ENCODE measurements at places on chromosomes 7 and 10.

DNA sequence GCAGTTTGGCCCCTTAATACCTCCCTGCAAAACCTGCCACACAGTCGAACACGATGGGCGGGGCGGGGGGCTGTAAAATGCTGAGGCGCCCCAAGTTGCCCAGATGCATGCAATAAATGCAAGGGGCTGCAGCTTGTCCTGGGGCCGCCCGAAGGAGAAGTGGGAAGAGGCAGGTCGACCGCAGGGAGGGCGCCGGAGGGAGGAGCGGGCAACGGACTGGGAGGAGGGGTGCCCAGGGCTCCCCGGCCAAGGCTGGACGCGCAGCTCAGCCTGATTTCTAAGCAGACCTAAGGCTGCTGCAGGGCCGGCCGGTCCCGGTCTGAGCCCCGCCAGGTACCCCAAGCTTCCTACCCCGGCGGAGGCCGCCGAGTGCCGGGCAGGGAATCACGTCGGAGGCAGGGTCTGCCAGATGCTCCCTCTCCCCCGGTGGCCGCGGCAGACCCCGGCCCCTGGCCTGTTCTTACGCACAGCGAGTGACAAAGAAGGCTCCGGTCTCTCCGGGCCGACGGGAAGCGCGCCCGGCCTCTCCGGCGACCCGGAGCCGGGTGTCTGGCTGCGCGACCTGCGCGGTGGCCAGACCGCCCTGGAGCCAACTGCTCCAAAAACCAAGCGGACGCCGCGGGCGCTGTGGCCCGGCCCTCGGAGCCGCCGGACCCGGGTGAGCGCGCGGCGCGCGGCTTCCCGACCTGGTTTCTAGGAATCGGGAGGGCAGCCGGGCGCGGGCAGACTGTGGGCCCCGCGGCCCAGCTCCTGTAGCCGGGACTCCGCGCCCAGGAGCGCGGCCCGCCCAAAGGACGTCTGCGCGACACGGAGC lies 744 bp upstream of the EBF3 start:
- DNase-seq = no peak

- no peak for DNase-seq
These were observed 89.4 kb upstream of the DUSP5 start for GRCh38 chr10:110408203-110408871.

GRCh38 chr7:130649004-130649790 lies 19.4 kb downstream of the COPG2 start:
- no peak for DNase-seq

DNA sequence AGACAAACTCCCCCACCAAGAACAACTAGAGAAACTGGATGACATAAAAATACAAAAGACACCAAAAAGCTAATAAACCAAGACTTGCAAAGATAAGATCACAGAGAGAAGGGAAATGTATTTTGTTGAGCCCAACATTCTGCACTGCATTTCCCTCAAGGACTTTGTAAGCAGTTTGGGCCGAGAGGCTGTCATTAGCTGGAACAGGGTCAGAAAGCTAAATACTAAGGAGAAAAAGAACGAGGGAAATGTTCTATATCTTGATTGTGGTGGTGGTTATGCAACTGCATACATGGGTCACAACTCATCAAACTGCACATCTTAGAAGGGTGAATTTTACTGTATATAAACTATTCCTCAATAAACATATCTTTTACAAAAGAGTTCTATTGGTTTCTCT lies 315.0 kb downstream of the IPMK start:
- DNase-seq = no peak

DNA sequence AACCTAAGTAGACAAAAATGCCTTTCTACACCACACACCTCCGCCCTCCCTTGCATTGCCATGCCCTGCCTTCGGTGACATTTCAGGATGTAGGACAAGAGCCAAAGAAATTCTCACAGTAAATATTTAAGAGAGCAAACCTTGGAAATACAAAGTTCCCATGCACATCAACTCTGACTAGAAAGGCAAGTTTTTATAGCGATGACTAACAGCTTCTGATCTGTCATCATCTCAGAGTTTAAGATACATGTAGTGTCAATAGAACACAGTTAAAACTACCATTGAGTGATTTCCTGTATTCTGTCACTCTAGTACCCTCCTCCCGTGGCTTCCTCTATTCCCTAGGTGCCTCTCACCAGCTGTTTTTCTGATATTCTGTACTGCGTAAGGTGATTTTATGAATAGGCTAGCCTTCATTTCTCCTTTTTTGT lies 20.7 kb downstream of the SLC16A9 start:
- no peak for DNase-seq

DNA sequence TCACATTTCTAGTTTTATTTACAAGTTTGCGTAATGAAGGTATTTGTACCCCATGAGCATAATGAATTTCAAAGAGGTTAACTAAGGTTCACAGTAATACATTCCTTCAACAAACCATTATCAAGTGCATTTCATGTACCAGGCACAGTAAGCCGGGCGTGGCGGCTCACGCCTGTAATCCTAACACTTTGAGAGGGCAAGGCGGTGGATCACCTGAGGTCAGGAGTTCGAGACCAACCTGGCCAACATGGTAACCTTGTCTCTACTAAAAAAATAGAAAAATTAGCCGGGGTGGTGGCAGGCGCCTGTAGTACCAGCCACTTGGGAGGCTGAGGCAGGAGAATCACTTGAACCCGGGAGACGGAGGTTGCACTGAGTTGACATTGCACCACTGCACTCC lies 4.3 kb upstream of the EIF3A start:
- DNase-seq = no peak

GRCh38 chr7:129875745-129876411 lies 76.9 kb downstream of the UBE2H start:
- no peak for DNase-seq

GRCh38 chr7:84142726-84143125 lies 51.9 kb downstream of the SEMA3A start:
- DNase-seq = no peak

- no peak for DNase-seq
These were observed 132.3 kb upstream of the ANK3 start for GRCh38 chr10:60521974-60522405.

- DNase-seq = no peak
These were observed 49.9 kb upstream of the UCN3 start for GRCh38 chr10:5314840-5315239.

GRCh38 chr7:6252748-6253147 lies 19.7 kb downstream of the CYTH3 start:
- DNase-seq = no peak

- DNase-seq = no peak
These were observed 101.4 kb downstream of the HIPK2 start for GRCh38 chr7:139676390-139676789.

DNA sequence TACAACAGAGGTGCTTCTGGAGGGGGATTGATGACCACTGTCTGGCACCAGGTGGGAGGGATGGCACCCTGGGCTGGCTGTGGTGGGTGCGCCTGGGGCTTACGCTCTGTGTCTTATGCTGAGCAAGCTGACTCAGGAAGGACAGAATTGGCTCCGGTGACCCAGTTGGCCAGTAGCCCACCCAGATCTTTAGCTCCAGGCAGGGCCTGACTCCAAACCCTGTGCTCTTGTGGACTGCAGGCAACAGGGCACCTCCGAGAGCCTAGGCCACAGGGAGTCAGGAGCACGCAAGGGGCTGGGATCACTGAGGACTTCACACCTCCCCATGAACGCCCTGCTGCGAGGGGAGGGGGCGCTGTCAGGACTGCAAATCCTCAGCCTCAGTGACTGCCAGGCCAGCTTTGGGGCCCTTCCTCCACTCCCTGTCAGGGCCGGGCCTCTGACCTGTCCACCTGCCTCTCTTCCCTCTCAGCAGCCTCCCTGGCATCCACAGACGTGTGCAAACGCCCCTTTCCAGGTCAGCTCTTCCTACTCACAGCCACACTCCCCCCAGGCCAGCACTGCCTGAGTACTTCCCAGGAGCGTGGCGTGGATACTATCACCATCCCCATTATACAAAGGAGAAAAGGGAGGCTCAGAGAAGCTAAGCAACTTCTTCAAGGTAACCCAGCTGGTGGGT lies 118.7 kb downstream of the SLIT1 start:
- no peak for DNase-seq

GRCh38 chr7:151688236-151688780 lies 168.6 kb upstream of the RHEB start:
- DNase-seq = no peak

DNA sequence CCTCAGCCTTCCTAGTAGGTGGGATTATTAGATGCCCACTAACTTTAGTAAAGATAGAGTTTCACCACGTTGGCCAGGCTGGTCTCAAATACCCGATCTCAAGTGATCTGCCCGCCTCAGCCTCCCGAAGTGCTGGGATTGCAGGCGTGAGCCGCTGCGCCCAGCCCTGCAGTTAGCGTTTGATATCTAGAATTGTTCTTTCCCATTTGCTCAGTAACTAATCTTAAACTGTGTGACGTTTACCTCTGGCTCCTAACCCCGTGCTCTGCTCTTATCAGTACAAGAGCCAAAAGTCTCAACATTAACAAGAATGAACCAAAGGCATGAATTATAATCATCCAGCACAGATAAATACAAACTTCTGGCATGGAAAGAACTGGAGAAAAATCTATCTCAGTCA lies 47.4 kb downstream of the IGF2BP3 start:
- DNase-seq = no peak

- no peak for DNase-seq
These were observed 122.8 kb downstream of the CUBN start for GRCh38 chr10:17006631-17007417.

DNA sequence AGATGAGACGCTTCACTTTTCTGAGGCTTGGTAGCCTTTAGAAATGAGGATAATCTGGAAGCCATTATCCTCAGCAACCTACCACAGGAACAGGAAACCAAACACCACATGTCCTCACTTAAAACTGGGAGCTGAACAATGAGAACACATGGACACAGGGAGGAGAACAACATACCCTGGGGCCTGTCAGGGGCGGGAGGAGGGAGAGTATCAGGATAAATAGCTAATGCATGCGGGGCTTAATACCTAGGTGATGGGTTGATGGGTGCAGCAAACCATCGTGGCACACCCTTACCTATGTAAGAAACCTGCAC lies 48.9 kb downstream of the LRGUK start:
- DNase-seq = no peak

DNA sequence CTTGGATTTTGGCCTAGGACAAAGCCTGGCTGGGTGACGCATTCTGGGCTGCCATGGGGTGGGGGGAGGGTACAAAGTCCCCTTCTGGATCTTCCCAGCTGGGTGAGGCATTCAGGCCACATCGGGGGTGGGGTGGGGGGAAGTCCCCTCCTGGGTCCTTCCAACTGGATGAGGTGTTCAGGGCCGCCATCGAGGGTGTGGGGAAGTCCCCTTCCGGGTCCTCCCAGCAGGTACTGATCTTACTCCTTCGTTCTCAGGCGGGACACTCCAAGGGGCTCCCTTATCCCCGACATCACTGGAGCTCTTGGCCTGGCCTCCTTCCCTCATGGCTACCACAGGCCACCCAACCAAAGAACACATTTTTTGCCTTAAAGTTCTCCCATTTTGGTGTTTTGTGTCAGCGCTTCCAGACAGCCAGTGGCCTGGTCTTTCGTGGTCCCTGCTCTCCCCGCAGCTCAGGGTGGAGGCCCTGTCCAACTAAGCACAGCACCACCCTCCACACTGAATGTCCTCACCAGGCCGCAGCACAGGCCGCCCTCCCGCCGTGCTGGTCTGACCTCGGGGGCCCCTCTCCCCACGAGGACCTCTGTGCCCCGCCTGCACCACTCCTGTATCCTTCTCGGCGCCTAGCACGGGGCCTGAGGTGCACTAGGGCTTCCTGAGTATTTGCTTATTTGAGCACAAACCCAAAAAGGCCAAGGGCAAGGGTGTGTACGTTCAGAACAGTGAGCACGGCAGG lies 38.5 kb downstream of the EN2 start:
- no peak for DNase-seq

- DNase-seq = no peak
These were observed 341.0 kb downstream of the GALNT17 start for GRCh38 chr7:71472962-71473361.

GRCh38 chr7:80632819-80633218 lies 5.6 kb upstream of the CD36 start:
- no peak for DNase-seq

DNA sequence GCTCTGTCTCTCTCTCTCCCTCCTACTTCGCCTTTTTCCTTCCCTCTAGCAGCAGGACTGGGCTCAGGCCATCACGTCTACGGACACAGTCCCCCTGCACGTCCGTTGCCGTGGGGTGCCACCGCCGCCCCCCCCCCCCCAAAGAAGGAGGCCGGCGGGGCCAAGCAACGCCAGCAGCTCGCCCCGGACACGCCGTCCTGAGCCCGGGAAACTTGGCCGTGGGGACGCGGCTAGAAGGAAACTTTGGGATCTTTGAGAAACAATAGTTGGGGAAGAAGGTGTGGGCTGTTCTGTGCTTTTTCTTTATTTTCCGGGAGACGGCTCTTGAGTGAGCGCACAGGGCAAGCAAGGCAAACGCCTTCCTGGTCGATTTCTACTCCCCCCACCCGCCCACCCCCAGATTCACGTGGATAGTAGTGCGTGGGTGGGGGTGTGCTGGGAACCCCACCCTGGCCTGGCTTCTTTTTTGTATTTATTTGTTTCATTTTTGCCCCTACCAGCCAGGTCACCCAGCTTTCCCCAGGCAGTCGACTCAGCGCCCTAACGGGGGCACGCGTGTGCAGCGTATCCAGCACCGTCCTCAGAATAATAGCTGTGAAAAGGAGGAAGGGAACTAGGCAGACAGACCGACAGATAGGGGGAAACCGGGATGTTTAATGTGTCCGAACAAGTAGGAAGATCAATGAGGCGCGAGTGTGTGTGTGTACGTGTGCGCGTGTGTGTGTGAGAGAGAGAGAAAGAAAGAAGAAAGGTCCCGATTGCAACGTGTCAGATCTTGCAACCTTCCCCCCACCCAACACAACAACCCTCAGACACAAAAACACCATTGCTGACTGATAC lies 1.4 kb downstream of the MXI1 start:
- DNase-seq = peak; percentile 42

GRCh38 chr10:121099181-121099580 lies 248.0 kb downstream of the WDR11 start:
- no peak for DNase-seq

GRCh38 chr7:7486362-7486761 lies 49.3 kb downstream of the COL28A1 start:
- no peak for DNase-seq

GRCh38 chr7:157751951-157752673 lies 415.3 kb downstream of the DNAJB6 start:
- DNase-seq = no peak

- no peak for DNase-seq
These were observed 1.9 kb downstream of the SKIDA1 start for GRCh38 chr10:21523557-21524008.

All from activated naive CD4-positive, alpha-beta T cell treated with anti-CD3 and anti-CD28 coated beads, Interleukin-2, amount 50 U/mL, for 16 hours (primary cell).